ENCODE measurements at places on chromosomes 11 and 22. TPM values are rescaled to one million over a fixed set of nuclear protein-coding genes. Genes with fewer than 3 reads are reported as not detected.

DNA sequence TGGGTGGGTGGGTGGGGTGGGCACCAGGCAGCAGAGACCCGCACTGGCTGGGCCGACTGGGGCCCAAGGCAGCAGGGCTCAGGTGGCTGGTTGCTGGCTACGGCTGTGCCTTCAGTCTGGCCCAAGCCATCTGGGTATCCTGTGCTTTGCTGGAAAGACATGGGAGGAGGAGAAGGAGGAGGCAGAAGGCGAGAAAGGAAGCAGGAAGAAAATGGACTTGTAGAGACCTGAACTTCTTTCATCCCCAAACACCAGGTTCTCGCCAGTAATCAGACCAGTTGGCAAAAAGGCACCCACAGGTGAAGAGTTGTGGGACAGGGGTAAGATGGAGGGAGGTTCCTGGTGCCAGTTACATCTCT is 78.8 kb downstream of the IGLL1 start:
- DNase-seq: no peak

GRCh38 chr11:105644839-105645573 is 35.1 kb downstream of the GRIA4 start:
- DNase-seq: no peak

DNA sequence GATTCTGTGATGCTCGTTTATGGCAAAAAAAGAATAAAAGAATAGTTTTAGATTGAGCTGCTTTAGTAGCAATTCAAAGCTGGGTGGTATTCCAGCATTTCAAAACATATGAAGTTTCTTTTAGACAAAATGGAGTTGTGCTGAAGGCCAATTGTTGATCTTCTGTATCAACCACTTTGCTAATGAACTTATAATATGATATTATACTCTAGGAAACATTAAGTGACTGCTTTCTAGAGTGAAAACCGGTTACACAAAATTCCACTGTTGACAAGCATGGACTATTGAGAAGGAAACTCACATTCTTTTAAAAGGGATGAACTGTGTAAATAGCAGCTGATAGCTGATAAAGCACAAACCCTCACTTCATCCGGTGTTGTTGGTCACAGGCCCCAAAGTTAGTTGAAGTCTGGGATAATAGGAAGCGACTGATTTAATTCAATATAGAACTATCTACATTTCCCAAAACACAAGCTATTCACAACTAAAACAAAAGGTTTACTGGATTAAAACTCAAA is 255.1 kb downstream of the CADM1 start:
- DNase-seq: no peak

DNA sequence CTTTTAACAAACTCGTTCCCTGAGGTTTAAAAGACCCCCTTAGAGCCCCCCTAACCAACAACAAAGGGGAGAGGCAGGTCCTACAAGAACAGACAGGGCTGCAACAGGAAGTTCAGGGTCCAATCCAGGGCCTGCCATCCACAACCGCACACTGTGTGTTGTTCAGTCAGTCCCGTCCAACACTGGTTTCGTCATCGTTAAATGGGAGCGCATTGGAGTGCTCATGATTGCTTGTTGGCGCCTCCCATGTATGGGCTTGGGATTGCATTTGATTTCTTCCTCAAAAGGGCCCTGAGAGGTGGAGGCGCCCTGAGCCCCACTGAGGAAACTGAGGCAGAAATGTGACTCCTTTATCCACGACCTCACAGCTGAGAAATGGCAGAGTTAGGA is 174.1 kb downstream of the MN1 start:
- DNase-seq: no peak

GRCh38 chr11:59802639-59803176 is 7.9 kb downstream of the MRPL16 start:
- DNase-seq: no peak

- no peak for DNase-seq
These were observed 12.2 kb downstream of the GLYAT start for GRCh38 chr11:58719406-58720117.

GRCh38 chr11:58647866-58648265 is 25.4 kb downstream of the CNTF start:
- no peak for DNase-seq

- no peak for DNase-seq
These were observed 2.6 kb upstream of the MMP10 start for GRCh38 chr11:102783016-102783415.

FGF4 gene
- not detected for polyA plus RNA-seq

SORL1 gene
- polyA plus RNA-seq: 53.5 TPM

ST14 gene
- 32.4 TPM for polyA plus RNA-seq

ISX gene
- polyA plus RNA-seq: 0.33 TPM

CTSW gene
- 1.2 TPM for polyA plus RNA-seq
